ENCODE measurements at places on chromosomes 2 and 18.

GRCh38 chr2:207632575-207633493, 7.6 kb upstream of the METTL21A start:
- DNase-seq = no peak

- DNase-seq = no peak
These were observed 47.2 kb downstream of the CDC42EP3 start for GRCh38 chr2:37623971-37624900.

DNA sequence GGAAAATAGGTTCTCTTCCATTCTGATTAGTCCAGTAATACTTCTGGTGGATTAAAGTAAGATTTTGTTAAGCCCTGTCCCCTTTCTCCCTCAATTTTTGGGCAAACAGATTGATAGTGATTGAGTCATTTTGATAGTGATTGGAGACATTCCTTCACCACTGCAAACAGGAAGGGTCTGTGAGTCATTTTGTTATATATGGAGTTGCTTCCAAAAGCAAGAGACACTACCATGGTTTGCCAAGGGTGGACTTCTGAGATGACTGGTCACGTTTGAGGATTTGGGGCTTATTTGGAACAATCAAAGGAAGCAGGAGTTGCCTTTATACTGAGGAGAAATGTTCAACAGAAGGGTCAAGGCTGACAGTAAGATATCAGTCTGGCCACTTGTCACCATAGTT, 249.9 kb downstream of the PARD3B start:
- DNase-seq = no peak

DNA sequence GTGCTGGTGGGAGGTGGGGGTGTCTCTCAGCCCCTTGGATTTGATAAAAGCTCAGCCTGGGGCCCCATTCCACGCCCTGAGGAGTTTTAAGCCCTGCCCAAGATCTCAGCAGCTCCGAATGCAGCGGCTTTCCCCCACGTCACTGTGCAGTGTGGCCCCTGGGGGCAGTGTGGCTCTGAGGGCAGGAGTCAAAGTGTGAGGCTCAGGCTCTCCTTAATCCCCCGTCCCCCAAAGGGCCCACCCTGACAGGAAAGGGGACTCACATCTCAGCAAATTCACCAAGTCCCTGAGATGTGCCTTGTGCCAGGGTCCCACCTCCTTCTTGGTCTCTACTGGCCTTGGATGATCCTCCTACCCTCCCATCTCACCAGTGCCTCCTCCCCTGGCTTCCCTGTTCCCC, 25.2 kb downstream of the NPPC start:
- no peak for DNase-seq

GRCh38 chr2:148967578-148967977, 70.9 kb upstream of the LYPD6B start:
- no peak for DNase-seq

DNA sequence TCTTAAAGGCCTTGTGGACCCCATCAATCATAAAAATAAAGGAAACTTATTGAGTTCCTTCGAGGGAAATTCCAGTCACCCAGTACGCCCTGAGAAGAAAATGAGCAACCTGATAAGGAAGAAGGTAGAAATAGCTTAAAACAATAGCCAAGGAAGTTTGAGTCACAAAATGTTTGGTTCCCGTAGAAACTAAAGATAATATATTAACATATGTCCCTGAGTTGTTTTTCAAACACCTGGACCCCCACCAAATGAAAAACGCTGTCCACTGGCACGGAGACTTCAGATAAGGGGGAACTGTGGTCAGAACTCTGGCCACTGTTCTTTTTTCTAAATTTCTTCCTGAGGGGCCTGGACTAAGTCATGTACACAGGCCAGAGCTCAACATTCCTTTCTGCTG, 669.1 kb downstream of the ADCYAP1 start:
- DNase-seq = no peak

- no peak for DNase-seq
These were observed 38.4 kb downstream of the HS6ST1 start for GRCh38 chr2:128280158-128280871.

- no peak for DNase-seq
These were observed 1.8 kb upstream of the KLHL41 start for GRCh38 chr2:169507698-169508097.

DNA sequence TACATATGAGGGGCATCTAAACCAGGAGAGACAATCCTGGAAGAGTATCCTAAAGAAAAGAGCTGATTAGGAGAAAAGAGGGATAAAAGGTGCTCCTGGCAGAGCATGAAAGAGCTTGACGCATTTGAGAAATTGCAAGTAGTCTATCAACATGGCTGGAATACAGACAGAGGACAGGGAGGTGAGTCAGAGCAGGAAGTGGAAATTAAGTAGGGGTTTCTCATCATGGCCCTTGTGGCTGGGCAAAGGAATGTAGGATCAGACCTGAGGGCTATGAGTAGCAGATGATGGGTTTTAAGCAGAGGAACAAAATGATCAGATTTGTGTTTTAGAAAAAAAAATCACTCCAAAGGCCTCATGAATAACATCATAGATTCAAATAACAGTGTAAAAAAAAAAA, 49.2 kb upstream of the UGP2 start:
- no peak for DNase-seq

GRCh38 chr2:105553538-105554196, 154.8 kb upstream of the FHL2 start:
- no peak for DNase-seq

- no peak for DNase-seq
These were observed 68.5 kb downstream of the SUMO1 start for GRCh38 chr2:202169832-202170424.

DNA sequence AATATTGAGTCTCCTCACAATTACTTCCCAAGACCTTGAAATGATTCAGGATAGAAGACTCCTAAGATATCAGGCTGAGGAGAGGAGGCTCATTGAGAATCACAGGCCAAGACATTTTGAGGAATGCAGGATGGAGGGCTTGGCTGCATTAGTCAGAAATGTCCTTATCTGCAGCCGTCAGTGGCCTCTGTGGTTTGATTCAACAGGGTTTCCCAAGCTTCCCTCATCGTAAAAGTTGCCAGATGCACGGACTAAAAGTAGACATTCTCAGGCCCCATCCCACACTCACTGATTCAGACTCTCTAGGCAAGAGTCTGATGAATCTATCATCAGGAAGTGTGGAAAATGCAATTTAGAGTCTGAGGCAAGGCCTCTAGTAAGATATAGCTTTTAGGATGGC, 34.0 kb upstream of the TMEM178A start:
- DNase-seq = no peak

GRCh38 chr2:21427606-21428005, 303.8 kb downstream of the TDRD15 start:
- DNase-seq = no peak

- DNase-seq = no peak
These were observed 36.3 kb downstream of the IRS1 start for GRCh38 chr2:226763320-226763719.

DNA sequence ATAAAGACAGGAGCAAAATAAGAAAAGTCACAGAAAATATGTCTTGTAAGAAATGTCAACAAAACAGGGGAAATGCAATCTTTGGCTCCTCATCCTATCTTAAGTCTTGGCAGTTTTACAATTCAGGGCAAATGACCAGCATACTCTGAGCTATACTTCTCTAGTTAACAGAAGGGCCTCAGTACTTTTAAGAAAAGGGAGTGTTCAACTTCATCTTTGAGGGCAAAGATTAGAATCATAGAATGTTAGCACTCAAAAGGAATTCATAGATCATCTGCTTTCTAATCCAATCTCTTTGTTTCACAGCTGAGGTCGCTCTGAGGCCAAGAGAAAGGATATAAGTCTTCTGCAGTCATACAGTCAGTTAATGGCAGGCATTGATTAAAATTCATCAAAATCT, 174.0 kb upstream of the NT5C1B start:
- DNase-seq = no peak

DNA sequence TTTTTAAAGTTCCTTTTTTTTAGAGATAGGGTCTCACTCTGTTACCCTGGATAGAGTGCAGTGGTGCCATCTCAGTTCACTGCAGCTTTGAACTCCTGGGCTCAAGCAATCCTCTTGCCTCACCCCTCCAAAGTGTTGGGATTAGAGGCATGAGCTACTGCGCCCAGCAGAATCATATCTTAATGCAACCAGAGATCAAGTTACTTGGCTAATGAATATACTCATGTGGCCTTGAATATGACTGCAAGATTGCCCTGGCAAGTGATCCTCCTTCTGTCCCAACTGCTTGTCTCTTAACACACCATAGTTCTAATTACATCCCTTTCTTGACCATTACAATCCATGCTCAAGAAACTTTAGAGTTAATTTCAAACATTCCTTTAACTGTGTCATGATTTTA, 133.5 kb downstream of the SRBD1 start:
- DNase-seq = no peak

DNA sequence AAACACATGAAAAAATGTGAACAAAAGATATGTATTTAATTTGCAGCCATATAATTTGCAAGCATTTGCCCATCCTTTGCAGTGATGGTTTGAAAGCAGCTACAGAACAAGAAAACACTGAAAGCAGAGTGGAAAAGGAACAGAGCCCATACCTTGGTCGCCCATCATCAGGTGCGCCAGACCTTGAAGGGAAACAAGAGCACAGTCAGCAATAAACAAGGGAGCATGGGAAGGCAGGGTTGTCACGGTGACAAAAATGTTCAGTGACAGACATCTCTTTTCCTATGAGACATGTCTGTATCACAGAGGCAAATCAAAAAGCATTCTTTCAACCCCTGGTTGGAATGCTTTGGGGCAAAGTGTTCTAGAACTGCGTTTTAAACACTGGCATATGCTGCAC, 109.4 kb downstream of the NRXN1 start:
- no peak for DNase-seq

DNA sequence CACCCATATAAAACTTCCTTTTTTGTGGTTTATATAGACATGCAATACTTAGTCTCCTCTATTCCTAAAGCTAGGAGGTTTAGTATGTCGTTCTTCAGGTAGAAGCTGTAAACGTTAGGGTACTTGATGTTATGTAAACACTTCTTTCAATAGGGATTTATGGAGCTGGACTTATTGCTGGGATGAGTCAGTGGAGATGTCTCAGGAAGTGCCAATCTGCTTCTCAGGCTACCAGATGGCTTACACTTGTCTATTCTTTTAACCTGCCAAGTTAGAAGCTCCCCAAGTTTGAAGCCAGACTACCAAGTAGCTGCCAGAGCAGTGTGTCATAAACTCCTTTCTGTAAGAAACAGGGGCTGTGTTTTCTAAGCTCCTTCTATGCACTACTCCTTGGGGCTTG, 756.5 kb upstream of the LRRTM1 start:
- DNase-seq = no peak

GRCh38 chr2:229686122-229686919, 28.0 kb downstream of the DNER start:
- no peak for DNase-seq

DNA sequence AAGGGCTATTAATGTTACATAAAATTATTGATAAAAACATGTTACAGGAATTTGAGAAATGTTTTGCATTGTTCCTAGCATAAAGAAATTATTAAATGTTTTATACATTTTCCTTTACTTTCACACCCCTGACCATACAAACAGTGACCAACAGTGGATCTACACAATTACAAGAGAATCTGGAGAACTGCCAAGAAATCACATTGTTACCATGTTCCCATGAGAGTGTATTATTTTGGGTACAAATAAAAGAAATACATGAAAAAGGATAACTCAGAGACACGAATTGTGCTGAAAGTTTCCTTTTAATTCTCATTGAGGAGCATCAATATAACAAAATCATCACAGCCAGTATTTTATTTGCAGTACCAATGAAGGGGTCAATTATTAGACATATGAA, 150.1 kb downstream of the WDPCP start:
- DNase-seq = no peak

DNA sequence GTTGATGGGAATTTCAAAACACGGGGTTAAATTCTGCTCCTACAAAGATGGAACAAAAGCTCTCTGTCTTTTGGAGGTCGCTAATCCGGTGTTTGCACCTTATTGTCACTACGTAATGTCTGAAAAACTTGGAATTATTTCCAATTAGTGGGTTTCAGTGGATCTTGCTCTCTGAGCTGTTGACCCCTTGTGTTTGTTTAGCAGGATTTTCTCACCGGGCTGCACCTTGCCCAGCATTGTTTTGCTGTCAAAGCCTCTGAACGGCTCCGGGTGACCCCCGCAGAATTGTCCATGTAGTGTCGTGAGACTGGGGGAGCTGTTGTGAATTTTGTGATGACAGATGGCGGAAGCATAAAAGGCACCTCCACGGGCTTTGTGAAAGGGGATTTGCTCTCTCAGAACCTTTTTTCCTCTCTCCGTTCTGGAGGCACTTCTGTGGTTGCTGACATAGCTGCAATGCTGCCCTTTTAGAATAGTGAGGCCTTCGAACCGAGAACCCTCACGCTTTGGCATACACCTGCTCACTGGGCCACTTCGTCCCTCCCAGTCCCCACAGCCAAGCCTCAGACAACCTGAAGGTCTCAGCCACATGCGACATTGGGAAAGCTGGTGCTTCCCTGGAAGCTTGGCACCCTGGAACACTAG, 129.4 kb downstream of the ACOXL start:
- no peak for DNase-seq

DNA sequence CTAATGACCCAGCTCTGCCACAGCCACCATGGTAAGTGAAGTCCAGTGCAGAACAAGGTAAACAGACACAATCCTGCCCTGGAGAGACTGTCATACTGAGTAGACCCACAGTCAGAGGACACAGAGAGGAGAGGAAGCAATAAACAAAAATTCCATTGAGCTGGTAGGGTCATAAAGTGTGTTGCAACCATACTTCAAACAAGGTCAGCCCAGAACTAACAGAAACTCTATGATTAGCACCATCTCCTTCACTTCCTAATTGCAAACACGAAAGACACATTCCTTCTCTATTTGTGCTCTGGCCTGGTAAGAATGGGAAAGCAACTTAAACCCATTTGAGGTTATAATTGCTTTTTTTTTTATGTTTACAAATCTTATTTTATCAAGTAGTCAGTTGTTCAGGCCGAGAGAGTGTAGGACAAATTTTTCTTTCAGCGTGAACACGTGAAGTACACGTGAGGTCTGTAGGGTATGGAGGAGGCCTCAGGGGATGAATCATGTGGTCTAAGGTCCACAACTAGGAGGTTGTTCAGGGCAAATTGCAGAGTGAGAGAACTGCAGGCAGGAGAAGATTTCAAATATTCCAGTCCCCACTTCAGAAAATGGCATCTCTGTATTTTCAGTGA, 71.4 kb upstream of the GLS start:
- DNase-seq = no peak

GRCh38 chr18:22045221-22045918, 124.0 kb upstream of the GATA6 start:
- DNase-seq = no peak

GRCh38 chr18:55534547-55534946, 53.4 kb downstream of the TCF4 start:
- no peak for DNase-seq

Data from hypothalamus (tissue), 51 donors.